ENCODE measurements at places on chromosomes 3 and 15.
A peak's percentile ranks its signal among the peaks of the same experiment; 100 is the strongest.

- DNase-seq = peak; percentile 57
Measured at GRCh38 chr15:47717036-47717612, at the start of gene SEMA6D. Gene SEMA6D (plus strand): TSS chr15:47717505. CDS start chr15:47759799, 42,294 bp downstream.

- no peak for DNase-seq
Measured at GRCh38 chr15:70508561-70509281, 254.6 kb downstream of the UACA start.

DNA sequence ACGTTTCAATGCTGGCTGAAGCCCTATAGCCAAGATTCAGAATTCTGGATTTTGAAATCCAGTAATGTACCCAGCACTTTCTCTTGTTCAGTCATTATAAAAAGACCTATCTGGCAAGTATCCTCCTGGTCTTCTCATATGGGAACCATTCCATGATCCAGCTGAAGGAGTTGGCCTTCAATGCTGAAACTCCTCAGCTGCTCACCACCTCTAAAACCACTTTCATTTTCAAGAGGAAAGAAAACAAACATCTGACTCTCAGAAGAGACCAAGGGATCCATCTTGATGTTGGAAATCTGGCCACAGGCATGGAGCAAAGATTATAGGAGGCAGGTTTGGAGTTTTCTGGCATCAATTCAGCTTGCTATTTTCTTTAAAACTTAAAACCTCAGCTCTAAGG, 235.4 kb downstream of the FMN1 start:
- DNase-seq = no peak

DNA sequence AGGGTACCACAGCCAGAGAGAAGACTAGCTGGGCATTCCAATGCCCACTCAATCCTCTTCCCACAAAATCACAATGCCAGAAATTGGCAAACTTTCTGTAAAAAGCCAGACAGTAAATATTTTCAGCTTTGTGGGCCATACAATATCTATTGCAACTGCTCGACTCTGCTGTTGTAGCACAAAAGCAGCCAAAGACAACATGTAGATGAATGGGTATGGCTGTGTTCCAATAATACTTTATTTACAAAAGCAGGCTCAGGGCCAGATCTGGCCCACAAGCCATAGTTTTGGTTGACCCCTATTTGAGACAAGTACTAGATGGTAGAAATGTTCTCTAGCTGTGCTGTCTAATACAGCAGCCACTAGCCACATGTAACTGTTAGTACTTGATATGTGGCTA, 330.9 kb downstream of the ERC2 start:
- no peak for DNase-seq

GRCh38 chr3:77195766-77196545, 156.1 kb downstream of the ROBO2 start:
- DNase-seq = no peak
